Glomerular endothelial cell (primary cell): ENCODE measurements at places on chromosomes 13 and 19. TPM values are rescaled to one million over a fixed set of nuclear protein-coding genes. Genes with fewer than 3 reads are reported as not detected.

Gene NLRP5
- not detected in 2 replicates for total RNA-seq

Gene CD79A
- total RNA-seq, result 0.47 TPM in 1 of 2 replicates, not detected in the other

Gene ZSCAN4
- total RNA-seq, result not detected in 2 replicates

GRCh38 chr13:93029536-93029935 lies 197.1 kb upstream of the GPC6 start:
- no peak for DNase-seq

GRCh38 chr13:40528881-40529280 lies 137.6 kb downstream of the FOXO1 start:
- DNase-seq, result no peak

GRCh38 chr19:15810335-15810734 lies 5.1 kb downstream of the OR10H1 start:
- no peak for DNase-seq

- peak; percentile 37 for DNase-seq
Measured at GRCh38 chr13:107185889-107186288, 618.0 kb upstream of the ARGLU1 start.

DNA sequence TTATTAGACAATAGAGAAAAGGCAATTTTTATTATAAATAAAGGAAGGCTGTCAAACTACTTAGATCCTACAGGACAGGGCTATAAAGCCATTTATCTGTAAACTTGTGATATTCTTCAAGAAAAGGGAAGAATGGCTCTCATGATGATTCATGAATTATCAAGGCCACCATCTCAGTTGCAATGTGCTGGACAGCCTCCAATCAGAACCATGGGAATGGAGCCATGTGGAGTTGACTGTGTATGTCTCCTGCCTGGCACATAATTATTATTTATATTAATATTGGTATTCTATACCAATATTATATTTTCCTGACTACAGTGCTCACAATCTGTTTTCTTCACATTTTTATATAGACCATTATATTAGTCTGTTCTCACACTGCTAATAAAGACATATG lies 560.5 kb upstream of the MIR17HG start:
- DNase-seq, result no peak

Gene OR7G3
- total RNA-seq, result not detected in 2 replicates

Gene FCGBP
- total RNA-seq, result 0.12 and 0.82 TPM in 2 replicates

Gene PRSS57
- total RNA-seq, result 2.2 TPM in 1 of 2 replicates, not detected in the other

Gene LHB
- total RNA-seq, result 0.76 TPM in 1 of 2 replicates, not detected in the other

DNA sequence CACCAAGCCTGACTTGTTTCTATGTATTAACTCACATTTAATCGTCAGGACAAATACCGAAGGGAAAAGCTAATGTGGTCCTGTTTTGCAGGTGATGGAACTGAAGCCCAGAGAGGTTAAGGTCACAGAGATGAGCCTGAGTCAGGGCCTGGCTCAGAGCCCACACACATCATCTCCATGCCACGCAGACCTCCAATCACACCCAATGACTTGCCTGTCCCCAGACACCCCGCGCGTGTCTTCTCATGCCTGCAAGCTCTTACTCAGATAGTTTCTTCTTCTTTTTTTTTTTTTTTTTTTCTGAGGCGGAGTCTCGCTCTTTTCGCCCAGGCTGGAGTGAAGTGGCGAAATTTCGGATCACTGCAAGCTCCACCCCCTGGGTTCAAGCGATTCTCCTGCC lies 16.4 kb downstream of the SIX5 start:
- DNase-seq, result no peak

DNA sequence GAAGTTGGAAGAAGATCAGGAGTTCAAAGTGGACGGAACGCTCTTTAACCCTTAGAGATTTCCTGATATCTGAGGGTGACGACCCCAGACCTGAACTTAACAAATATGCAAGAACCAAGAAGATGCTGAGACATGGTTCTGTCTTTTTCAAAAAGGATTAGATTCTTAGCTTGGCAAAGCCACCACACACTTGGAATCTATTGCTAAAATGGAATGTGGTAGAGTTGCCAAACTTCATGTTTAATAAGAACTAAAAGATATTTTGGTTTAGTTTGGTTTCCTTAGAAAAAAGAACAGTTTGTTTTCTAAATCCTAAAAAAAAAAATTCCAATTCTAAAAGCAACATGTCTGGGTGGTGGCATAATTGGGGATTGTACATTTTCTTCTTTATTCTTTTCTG lies 29.5 kb downstream of the UNC13A start:
- no peak for DNase-seq

Gene CEACAM8
- not detected in 2 replicates for total RNA-seq

Gene POGLUT2
- 20.6 and 22.1 TPM in 2 replicates for total RNA-seq

- no peak for DNase-seq
Measured at GRCh38 chr19:16402041-16402440, 69.7 kb downstream of the EPS15L1 start.

Gene URAD
- total RNA-seq, result not detected in 2 replicates

DNA sequence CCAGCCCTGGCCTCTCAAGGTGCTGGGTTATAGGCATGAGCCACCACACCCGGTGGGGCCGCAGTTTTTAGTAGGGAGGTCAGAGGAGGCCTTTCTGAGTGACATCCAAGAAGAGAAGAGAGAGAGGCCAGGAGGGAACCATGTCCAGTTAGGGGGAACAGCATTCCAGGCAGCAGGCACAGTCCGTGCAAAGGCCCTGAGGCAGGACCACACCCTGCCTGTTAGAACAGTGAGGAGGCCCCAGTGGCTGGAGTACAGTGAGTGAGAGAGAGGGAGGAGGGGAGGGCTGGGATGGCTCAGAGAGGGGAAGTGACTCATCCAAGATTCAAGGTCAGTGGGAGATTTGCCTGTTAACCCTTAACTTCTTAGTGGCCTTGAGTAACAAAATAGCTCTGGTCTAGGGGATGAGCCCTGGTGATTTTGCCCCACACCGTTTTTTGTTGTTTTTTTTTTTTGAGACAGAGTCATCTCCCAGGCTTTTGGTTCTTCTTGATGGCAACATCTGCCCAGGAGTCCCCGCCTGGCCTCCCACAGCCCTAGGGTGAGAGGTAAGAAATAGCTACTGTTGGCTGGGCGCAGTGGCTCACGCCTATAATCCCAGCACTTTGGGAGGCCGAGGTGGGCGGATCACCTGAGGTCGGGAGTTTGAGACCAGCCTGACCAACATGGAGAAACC lies 2.7 kb upstream of the PLIN3 start:
- no peak for DNase-seq

Gene CRB3
- 0.34 TPM in 1 of 2 replicates, not detected in the other for total RNA-seq

DNA sequence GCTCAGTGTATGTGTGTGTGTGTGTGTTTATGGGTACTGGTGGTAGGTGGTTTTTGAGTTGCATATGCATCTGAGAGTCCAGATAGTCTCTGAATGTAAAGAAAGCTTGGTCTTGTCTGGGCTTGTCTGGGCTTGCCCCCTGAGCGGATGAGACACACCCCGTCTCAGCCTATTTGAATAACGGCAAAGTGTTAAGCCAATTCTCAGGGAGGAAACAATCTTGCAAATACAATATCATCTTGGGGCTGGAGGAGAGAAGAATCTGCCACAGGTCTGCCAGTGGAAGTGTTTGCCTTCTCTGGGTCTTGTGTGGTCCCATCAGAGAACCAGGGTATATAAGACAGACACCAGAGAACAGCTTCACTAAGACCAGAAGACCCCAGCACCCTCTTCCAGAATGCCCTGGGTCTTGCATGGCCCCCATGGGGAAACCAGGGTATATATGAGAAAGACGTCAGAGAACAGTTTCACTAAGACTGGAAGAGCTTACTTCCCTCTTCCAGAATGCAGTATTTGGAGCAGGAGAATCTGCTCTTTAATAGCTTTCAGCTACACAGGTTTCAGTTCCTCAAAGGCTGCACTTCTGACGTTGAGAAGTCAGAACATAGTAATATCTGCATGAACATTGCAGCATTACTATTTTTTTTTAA lies 13.3 kb downstream of the CD70 start:
- DNase-seq, result no peak

Gene CC2D1A
- total RNA-seq, result 23.3 and 36.0 TPM in 2 replicates

Gene ZNF850
- total RNA-seq, result 1.6 and 2.3 TPM in 2 replicates

Gene PLPP2
- 13.9 and 30.5 TPM in 2 replicates for total RNA-seq

GRCh38 chr13:102654756-102655155 lies 40.1 kb downstream of the METTL21C start:
- DNase-seq, result no peak

GRCh38 chr13:99154064-99154463 lies 46.6 kb upstream of the UBAC2 start:
- DNase-seq, result no peak

DNA sequence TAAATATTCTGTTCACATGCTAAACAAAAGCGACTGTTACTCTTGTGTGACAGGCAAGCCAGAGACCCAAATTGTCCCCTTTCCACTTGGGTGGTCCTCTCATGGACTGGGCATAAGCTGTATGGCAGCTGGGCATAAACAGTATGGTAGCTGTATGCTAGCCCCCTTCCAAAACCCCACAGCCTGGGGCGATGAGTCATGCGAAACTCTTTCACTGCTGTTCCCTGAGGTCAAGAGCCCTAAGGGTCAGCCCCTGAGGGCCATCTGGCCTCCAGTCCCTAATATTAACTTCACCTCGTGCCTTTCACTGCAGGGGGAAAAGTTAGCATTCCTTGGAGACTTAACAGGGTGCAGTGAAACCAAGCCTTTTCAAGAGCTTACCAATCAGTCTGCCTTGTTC lies 45.6 kb upstream of the ZNF562 start:
- no peak for DNase-seq

GRCh38 chr13:47832458-47832972 lies 168.6 kb downstream of the SUCLA2 start:
- no peak for DNase-seq

- no peak for DNase-seq
Measured at GRCh38 chr19:50735869-50736268, 12.7 kb downstream of the CLEC11A start.

DNA sequence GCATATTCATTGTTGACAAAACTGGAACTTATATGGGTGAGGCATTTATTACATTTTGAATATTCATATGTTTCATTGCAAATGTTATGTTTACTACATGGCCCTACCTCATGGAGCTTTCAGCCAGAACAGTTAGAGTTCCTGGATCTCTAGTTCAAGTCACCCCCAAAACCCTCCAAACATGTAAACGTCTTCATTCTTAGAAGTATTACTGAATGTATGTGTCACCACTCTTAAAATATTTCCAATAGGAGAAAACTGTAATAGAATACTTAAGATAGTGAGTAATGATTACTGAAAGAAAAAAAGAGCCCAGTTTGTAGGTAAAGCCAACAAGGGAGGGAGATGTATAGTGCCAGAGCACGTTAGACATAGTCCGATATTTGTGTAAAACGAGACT lies 23.5 kb downstream of the URI1 start:
- DNase-seq, result no peak

Gene SIGLEC8
- not detected in 2 replicates for total RNA-seq

GRCh38 chr13:66275416-66275815 lies 954.7 kb downstream of the PCDH9 start:
- no peak for DNase-seq

Gene SPACA6
- total RNA-seq, result 2.5 and 4.8 TPM in 2 replicates

- DNase-seq, result no peak
Measured at GRCh38 chr13:87981416-87981815, 310.2 kb downstream of the SLITRK5 start.

Gene FLT3LG
- total RNA-seq, result 3.1 and 4.4 TPM in 2 replicates
